ENCODE measurements at places on chromosomes 4 and X.

DNA sequence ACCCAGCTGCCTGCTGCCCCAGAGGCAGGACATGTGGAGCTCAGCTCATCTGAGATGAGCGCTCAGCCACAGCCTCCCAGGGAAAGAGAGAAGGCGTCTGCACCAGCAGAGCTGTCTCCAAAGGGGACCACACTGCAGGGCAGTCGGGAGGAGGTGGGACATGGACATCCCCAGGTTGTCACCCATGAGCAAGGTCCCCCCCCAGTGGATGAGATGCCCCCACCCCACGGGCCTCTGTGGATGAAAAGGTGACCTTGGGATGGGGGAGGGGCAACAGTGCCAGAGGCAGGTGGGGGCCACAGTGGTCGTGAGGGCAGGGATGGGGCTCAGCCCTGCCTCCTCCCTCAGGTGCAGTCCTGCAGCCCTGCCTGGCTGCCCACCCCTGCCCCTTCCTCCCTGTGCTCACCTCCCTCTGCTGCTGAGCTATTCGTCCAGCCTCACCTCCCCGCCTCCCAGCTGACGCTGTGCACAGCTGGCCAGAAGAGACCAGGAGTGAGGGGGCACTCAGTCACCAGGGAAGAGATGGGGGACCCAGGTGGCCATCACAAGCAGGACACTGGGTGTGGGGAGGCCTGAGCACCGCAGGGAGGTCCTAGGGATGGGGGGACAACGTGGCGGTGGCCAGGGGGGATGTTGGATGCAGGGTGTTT is 9.3 kb downstream of the NKX1-1 start:
- no peak for DNase-seq

- DNase-seq = no peak
Measured at GRCh38 chr4:6526671-6527091, 48.3 kb upstream of the MAN2B2 start.

DNA sequence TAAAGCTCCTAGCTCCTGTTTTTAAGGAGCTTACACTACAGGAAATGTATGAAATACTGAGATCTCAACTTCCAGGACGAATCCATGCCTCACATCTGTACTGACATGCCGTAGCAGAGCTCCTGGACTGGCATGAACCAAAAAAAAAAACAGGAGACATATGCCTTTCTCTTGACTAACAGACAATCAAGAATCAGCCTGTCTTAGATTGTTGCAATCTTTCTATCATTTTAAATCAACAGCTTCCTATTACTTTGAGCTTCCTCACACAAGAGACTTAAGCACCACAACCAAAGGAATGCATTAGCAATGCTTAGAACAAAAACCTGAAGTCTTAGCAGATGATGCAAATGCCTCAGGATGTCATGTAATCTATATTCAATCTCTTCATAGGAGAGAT is 34.7 kb upstream of the AREG start:
- peak; percentile 47 for DNase-seq

- DNase-seq = no peak
Measured at GRCh38 chrX:40171513-40172400, 74.0 kb upstream of the BCOR start.

GRCh38 chr4:141180991-141181761 is 39.5 kb upstream of the ZNF330 start:
- DNase-seq = peak; percentile 91

- DNase-seq = no peak
Measured at GRCh38 chrX:33589316-33589715, 378.0 kb upstream of the DMD start.

DNA sequence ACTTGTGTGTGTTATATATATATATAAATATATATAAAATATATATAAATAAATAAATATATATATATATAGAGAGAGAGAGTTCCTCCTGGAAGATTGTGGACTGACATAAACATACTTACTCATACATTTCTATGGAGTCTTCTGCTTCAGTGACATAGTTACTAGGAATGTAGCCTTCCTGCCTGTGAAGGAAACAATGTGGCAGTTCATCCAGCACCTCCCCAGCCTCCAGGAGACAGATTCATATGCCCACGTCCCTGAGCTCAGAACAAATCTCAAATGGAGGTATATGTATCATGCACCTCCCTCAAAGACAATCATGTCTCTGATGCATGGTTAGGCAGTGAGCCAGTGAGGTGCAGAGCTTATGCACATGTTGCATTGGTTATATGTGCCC is 11.4 kb upstream of the TIMM8A start:
- DNase-seq = no peak

DNA sequence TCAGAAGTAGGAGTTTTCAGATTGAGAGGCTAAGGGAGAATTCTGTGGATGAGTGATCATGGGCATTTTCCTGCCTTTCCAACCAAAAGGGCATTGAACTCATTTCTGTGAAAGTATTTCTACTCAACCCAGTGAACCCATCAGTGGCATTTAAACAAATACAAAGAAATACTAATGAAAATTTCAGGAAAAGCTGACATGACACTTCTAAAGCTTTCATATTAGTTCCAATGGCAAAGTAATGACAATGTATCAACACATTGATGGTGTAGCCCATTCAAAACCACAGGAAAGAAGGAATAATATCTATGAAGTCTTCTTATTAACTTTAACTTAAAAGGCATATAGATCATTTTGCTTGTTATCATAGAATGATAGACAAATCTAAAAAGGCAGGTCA is 183.5 kb upstream of the ANXA10 start:
- DNase-seq = no peak

DNA sequence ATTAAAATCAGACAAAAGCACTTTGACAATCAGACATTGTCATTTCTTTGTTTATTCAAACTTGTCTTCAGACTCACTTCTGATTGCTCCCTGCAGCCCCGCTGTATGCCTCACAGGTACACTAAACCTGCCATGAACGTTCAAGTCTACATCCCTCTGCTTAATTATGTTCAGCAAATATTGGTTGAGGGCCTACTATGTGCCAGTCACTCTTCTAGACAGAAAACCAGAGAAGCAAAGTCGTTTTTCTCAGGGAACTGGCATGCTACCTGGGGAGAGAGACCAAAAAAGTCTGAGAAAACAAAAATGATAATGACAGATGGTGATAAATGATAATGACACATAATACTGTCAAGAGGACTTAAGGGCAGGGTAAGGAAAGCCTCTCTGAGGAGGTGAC is 19.4 kb downstream of the HMGB2 start:
- DNase-seq = no peak

- DNase-seq = no peak
Measured at GRCh38 chr4:46974891-46975543, 18.4 kb downstream of the GABRA4 start.

DNA sequence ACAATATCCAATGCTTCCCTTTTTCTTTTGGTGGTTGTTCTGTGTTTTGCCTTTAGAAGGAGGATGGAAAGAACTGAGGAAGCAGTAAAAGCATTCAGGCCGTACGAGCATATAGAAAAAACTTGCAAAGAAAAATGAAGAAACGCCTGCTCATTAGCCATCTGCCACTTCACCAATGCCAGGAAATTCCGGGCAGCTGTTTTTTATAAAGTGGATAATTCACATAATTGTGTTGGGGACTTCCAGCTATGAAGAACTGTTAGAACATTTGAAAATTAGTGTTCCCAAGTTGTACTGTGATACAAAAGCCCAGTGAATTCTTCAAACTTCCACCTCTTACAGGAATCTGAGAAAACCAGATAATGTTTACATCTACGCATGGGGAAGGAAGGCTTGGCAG is 11.7 kb downstream of the RELL1 start:
- DNase-seq = no peak

DNA sequence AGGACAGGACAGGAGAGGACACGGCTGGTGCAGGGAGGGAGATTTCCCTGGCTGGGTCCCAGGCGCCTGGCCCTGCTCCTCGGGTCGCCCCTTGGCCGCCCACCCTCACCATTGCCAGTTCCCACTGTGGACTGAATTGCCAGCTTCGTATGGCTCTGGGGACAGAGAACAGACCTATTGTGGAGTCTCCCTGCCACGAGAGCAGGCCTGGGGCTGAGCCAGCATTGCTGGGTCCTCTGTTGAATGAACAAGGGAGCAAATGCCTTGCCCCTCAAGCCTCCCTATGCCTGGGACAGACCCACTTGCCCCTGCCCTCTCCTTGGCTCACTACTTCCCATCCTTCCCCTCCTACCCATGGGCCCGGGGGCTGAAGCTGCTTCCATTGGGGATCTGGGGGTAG is 4.3 kb downstream of the PLXNA3 start:
- no peak for DNase-seq
